ENCODE measurements at places on chromosomes 6 and 20. TPM values are rescaled to one million over a fixed set of nuclear protein-coding genes. Genes with fewer than 3 reads are reported as not detected.

RIPOR3 gene
- total RNA-seq: not detected

KCNK15 gene
- total RNA-seq: 0.13 TPM

MDFI gene
- total RNA-seq: 0.21 TPM

RNF39 gene
- total RNA-seq: not detected

RIPOR2 gene
- 7.4 TPM for total RNA-seq

CST5 gene
- total RNA-seq: 0.26 TPM

TASP1 gene
- total RNA-seq: 11.7 TPM

SIRPB1 gene
- total RNA-seq: 1.8 TPM

ADTRP gene
- total RNA-seq: not detected

SIGLEC1 gene
- total RNA-seq: not detected

Measured in SK-MEL-5 (cell line).